ENCODE measurements at places on chromosomes 11 and 22.

DNA sequence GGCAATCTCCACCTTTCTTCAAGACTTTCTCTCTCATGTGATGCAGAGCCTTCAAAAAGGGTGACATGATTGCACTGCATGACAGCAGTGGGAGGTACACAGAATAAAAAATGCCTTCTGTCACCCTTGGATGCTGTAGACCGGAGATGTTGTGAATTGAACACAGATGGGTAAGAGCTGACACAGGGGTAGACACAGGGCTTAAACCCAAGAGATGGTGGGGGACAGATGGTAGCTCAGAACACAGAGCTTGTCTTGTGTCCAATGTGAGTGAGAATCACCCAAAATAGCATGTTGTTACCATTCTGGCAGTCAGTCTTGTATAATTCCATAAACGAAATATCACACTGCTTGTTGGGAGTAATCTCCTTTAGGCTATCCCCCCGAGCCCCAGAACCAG lies 69.9 kb downstream of the JRKL start:
- no peak for DNase-seq

- DNase-seq, result no peak
Observed at GRCh38 chr11:32829157-32829679, 509 bp upstream of the PRRG4 start.

GRCh38 chr11:104812103-104812788 lies 86.0 kb downstream of the CASP12 start:
- no peak for DNase-seq

DNA sequence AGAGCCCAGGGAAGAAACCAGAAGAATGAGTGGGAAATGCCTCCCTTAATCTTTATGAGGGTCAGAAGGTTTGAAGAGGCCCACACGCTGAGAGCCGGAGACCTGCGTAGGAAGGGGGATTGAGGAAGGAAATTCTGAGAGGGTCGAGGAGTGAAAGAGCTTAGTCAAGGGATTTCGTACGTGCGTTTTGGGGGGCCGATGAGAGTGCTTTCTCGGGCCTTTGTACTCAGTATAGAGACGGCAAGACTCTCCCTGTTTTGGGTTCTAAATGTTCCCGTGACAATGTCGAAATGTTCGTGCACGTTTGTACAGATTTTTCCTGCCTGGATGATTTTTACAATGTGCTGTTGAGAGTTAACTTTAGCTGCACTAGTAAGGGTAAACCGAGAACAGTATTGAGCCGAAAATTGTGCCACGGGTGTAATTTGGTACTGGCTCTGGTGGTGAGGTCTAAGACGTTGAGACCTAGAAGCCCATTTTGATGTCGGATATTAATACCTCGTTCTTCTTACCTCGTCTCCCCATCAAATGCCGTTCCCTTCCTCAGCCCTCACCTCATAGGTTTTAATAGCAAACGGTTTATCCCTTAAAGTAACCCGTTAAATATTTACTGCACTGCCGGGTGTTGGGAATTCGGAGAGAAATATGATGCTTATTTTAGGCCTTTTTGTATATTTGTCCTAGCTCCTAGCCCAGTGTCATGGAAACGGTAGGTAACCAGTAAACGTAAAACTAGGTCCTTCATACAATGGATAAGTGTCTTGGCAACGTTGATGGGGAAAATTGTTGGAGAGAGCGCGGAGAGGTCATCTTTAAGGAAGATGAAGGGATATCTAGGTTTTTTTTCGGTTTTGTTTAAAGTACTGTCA lies 734 bp downstream of the C11orf58 start:
- DNase-seq, result no peak

GRCh38 chr11:128599729-128600128 lies 12.4 kb upstream of the ETS1 start:
- DNase-seq, result no peak

- no peak for DNase-seq
Observed at GRCh38 chr11:45258982-45259530, 27.1 kb downstream of the SYT13 start.

- DNase-seq, result no peak
Observed at GRCh38 chr11:58334708-58335107, 24.2 kb downstream of the OR5B17 start.

- no peak for DNase-seq
Observed at GRCh38 chr22:42202048-42202447, 68.4 kb downstream of the TCF20 start.

- no peak for DNase-seq
Observed at GRCh38 chr11:46856605-46857343, 10.7 kb upstream of the CKAP5 start.

DNA sequence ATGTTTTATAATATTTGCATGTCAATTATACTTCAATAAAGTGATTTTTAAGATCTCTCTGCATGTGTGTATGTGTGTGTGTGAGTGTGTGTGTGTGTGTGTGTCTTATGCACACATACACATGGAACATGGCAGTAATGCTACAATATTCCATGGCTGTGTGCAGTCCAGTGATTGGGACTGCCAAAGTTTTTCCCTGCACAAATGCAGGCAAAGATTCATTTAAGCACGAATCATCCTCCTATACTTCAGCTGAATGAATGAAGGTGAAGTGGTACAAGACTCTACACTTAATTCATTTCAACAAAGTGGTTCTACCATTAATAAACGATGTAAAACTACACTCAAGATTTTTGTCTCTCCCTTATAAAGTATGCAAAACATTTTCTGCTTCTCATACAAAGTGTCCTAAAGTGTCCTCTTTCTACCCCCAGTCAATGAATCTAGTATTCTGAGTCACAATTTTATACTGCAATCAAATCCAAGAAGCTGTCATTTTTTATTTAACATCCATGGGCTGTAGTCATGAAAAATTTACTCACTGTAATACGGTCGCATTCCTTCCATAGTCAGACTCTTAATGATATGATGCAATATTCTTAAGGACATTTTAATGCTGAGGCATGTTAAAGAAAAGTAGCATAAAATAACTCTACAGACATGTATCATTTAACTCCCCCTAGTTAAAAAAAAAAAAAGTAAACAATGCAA lies 132.4 kb downstream of the TTC28 start:
- DNase-seq, result no peak

- no peak for DNase-seq
Observed at GRCh38 chr22:30718938-30719337, 24.3 kb downstream of the OSBP2 start.

DNA sequence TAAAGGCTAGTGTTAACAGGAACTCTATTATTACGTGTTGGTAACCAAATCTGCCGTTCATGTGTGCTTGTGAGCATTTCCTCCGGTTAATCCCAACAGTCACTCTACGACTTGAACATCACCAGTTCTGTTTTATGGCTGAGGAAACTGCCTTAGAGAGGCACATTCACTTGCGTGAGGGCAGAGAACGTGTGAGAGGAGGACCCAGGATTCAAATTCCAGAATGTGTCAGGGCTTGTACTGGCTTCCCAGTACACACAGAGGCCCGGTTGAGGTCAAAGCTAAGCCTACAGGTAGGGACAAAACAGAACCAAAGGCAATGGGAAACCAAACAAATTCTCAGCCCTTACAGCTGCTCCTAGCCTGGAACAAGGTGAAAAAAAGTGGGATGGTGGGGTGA lies 66.9 kb upstream of the TENM4 start:
- no peak for DNase-seq

- DNase-seq, result no peak
Observed at GRCh38 chr22:18104566-18104965, 6.0 kb upstream of the TUBA8 start.

DNA sequence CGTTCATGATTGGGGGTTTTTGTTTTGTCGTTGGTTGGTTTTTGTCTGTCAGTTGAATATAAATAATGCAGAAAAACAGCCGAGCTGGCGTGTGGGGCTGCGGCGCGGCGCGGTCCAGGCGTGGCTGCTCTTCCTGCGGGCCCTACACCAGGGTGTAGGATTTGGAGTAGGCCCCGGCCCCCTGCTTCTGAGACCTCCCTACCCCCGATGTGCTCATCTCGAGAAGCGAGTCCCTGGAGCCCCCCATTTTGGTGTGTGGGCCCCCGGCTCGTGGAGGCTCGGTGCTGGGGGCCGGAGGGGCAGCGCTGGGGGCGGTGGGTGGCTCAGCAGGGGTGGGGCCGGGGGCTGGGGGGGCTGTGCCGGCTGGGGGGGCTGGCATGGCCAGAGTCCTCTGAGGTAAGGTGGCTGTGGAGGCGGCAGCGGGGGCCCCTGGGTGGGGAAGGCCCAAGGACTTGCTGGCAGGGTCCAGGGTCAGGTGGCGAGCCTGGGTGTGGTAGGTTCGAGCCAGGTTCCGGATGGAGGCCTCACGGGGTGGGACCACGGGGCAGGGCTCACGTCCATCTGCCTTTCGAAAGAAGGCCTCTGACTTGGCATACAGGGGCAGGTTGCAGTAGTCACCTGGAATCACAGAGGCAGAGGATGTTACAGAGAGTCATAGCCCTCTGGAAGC lies 100.7 kb downstream of the CEP164 start:
- no peak for DNase-seq

GRCh38 chr22:20561882-20562281 lies 54.5 kb downstream of the MED15 start:
- DNase-seq, result no peak

GRCh38 chr11:74255741-74256375 lies 55.6 kb downstream of the P4HA3 start:
- DNase-seq, result peak; percentile 41

DNA sequence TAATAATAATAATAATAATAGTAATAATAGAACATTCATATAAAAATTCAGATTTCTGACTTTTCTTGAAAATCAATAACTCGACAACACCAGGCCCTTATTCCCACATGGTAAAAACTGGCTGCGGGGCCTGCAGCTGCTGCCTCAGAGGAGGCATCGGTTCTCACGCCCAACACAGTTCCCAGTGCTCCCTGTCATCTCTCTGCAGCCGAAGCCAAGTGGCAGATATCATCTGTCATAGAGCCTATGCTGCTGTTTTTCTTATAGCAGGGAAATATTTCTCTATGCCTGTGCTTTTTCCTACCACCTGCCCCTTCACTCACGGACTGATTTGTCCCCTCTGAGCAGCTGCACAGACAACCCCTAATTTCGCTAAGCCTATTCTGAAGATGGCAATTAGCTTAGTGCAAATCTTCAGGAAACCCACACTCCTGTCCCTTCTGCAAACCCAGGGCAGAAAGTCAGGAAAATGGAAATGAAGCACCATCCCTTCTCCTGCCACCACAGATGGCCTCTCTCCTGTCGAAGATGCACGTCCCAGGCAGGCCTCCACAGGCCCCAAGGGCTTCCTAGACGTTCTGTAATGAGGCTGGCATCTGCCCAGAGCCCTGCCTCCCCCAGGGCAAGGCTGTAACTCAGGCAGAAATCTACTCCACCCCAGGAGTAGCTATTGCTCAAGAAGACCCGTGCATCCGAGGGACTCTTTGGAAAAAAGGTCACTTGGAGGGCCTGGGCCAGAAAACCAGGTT lies 66.7 kb downstream of the SYN3 start:
- no peak for DNase-seq

DNA sequence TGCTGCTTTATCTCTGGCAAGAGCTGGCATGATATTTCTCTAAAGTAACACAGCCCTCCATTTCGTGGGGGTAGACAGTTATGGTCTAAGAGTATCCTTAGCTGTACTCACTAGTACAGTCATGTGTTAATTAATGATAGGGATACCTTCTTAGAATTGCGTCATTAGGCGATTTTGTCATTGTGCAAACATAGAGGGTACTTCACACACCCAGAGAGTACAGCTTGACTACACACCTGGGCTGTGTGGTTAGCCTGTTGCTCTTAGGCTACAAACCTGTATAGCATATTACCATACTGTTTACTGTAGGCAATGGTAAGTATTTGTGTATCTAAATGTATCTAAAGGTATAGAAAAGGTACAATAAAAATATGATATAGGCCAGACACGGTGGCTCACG lies 17.0 kb downstream of the XRCC6 start:
- no peak for DNase-seq

GRCh38 chr11:12884751-12885318 lies 124.3 kb upstream of the RASSF10 start:
- no peak for DNase-seq

GRCh38 chr11:17351510-17352176 lies at the start of gene NCR3LG1:
NCR3LG1 (plus strand) TSS chr11:17351800; CDS start chr11:17351970, 170 bp downstream.
- DNase-seq, result peak; percentile 71

DNA sequence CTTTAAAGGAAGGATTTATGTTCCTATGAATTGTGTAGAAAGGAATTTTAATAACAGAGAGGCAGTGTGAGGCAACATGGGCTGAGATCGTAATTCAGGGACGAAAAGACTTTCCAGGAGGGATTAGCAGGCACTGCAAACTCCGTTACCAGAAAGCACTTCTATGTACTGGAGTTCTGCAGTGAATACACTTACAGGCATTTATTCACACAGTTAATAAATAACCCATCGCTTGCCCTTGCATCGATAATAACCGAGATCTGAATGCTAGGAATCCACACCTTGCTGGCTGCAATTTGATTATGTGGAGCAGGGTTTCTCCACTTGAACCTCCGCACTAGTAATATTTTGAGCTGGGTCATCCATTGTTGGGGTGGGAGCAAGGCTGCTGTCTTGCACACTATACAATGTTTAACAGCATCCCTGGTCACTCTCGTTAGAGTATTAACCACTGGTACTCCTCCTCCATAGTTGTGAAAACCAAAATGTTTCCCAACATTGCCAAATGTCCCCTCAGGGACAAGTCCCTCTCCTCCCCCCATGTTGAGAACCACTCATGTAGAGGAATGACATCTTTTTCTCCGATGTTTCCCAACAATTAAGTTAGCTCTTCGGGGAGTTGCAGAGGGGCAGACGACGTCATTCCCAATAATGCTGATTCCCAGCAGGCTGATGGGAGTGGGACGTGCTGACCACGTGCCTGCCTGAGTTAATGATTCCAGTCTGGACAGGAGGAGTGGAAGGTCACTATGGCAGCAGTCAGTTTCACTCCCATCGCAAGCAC lies 99.5 kb downstream of the SNX19 start:
- DNase-seq, result no peak

- no peak for DNase-seq
Observed at GRCh38 chr22:47318041-47318737, 555.7 kb downstream of the TBC1D22A start.

DNA sequence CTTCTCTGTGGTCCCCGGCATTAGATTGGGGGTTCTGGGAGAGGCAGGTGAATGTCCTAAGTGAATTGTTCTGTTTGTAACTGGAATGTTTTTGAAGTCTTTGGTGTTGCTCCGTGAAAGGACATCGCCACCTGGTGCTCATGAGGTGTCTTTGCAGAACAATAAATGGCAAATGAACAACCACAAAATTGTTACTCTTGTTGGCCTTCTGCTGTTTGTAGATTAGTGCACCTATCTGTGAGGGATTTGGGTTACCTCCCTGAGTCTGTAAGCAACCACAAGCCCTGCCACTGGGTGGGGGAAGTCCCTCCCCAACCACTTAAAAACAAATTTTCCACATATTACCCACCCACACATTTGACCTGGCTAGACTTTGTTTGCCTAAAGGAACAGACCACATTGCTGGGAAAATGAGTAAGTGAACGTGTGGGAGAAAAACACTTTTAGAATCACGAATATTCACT lies 4.7 kb downstream of the MPEG1 start:
- no peak for DNase-seq

GRCh38 chr11:111440416-111441205 lies 61.5 kb upstream of the POU2AF1 start:
- no peak for DNase-seq

GRCh38 chr11:63858628-63859550 lies 20.0 kb downstream of the MARK2 start:
- DNase-seq, result no peak

- DNase-seq, result no peak
Observed at GRCh38 chr11:66743271-66743968, 14.4 kb upstream of the SPTBN2 start.

- no peak for DNase-seq
Observed at GRCh38 chr11:72798361-72798760, 4.5 kb upstream of the STARD10 start.

GRCh38 chr11:93715797-93716396 lies 25.4 kb downstream of the TAF1D start:
- DNase-seq, result no peak
